ENCODE measurements at places on chromosomes 16 and 17.

DNA sequence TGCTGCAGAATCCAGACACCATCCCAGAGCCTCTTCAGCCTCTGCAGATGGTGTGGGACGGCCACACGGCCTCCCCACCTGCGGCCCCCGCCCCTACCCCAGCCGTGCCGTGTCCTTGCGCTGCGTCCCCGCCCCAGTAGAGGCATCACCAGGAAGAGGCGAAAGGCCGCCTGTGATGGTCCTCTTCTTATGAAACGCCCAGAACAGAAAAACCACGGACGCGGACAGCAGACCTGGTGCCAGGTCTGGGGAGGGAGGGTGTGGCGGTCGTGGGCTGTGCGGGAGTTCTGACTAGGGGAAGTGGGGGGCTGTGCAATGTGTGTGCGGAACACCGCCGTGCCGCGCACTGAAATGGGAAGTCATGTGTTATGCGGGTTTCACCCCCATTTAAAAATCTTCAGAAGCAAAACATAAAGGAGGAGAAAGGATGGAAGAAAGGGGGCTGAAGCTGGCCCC, 25.5 kb downstream of the ACSF3 start:
- no peak for DNase-seq

- DNase-seq: no peak
Measured at GRCh38 chr17:67679225-67679624, 38.5 kb upstream of the NOL11 start.

DNA sequence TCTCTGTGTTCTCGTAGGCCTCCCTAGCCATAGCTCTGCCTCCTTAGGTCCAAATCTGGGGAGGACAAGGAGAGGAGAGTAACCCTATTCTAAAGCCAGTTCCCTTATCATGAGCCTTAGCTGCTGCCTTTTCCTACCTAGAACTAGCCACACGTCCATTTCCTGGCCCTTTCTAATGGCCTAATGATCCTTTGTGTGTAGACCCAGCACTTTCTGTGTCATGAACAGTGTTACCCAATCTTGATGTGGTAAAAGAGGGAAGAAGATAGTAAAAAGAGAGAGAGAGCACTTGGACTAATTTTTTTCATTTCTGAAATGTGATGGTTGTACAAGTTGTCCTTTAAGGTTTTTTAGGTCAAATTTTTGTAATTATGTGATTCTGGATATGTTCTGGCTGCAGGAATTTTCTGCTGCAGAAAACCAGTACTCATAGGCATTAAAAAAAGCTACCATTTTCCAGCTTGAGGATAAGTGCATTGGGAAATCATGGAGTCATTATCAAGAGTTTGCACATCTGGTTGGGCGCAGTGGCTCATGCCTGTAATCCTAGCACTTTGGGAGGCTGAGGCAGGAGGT, 18.2 kb downstream of the CASC3 start:
- no peak for DNase-seq

DNA sequence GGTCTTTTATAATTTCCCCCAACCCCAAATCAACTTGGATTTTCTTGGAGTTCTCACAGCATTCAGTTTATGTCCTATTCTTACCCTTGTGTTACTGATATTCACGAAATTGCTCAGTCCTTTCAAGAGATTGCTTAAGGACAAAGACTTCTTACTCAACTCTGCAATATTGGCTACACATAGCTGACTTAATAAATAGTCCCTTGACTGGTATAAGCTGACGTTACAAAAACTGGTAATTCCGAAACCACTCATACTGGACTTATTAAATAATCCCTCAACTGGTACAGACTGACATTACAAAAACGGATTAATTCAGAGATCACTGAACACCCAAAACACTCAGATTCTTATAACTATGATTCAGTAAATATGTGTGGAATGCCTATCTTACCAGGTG, 860 bp downstream of the TIGD7 start:
- DNase-seq: peak; percentile 5

- no peak for DNase-seq
Measured at GRCh38 chr16:68447653-68448359, 502 bp downstream of the SMPD3 start.

- no peak for DNase-seq
Measured at GRCh38 chr16:67019171-67019570, 9.8 kb upstream of the CBFB start.

- DNase-seq: no peak
Measured at GRCh38 chr16:48590476-48590875, 19.5 kb downstream of the N4BP1 start.

DNA sequence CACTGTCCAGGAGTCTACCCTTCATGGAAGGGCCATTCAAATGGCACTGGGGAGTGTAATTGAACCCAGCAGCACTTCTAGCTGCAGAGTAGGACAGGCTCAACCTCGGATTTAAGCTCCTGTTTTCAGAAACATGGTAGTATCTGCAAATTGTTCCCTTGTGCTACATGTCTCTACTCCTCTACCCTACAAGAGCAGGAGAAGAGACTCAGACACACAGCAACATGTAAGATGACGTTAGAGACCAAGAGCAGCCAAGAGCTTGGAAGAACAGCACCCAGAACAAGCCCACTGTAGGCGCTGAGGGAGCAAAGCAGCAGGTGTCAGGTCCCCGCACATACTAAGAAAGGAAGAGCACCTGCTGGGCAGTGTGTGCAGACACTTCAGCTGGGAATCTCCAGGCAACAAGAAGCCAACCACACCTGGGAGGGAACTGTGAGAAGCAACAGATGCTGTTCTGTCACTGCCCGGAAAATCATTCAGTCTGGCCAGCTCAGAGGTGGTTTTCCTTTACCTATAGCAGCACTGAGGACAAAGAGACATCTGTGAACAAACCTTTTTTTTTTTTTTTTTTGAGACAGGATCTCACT, 35.6 kb upstream of the MNT start:
- no peak for DNase-seq

DNA sequence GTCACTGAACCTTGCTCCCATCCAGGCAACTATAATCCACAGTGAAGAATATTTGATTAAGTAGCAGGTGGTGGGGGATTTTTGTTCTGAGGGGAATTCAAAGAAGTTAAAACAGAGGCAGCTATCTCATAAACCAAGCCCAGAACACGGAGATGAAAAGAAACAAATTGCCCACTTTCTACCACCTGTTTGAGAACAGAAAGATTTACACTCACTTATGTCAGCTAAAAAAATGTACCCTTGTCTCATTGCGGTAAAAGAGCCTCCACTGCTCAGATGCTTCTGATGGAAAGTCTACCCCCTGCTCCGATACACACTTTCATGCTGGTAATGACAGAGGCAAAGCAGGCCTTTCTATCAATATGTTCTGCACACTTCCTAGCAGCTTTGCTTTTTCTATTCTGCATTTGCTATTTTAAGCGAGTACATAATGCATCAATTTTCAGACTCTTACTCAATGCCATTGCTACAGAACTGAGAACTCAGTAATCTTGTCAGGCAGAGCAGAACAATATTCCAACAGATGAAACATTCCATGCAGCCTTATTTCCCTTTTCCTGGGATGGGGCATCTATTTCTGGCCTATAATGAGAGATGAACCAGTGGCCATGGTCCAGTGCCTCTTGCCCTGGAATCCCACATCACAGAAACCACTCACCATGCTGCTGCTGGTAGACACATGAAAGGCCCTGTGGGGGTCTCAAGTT, 29.0 kb downstream of the CDK5R1 start:
- DNase-seq: no peak
